ENCODE measurements at places on chromosomes 16 and 17. TPM values are rescaled to one million over a fixed set of nuclear protein-coding genes. Genes with fewer than 3 reads are reported as not detected.

Gene FAM20A
- total RNA-seq: 0.57 TPM

Gene ADPRM
- 11.6 TPM for total RNA-seq

Gene PMFBP1
- 0.29 TPM for total RNA-seq

Gene MFAP4
- total RNA-seq: 4.0 TPM

Gene KRT36
- 0.22 TPM for total RNA-seq

Gene CLEC19A
- not detected for total RNA-seq

Gene INCA1
- 0.22 TPM for total RNA-seq

Gene DPEP3
- not detected for total RNA-seq

All from placental pericyte (primary cell).